ENCODE measurements at places on chromosomes 4 and X.

DNA sequence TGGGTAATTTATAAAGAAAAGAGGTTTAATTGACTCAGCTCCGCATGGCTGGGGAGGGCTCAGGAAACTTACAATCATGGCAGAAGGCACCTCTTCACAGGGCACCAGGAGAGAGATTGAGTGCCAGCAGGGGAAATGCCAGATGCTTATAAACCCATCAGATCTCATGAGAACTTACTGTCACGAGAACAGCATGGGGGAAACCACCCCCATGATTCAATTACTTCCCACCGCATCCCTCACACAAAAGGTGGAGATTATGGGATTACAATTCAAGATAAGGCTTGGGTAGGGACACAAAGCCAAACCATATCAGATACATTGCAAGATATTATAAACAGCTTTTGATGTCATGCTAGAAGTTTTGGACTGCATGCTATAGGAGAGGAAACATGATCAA, 204.3 kb downstream of the VEGFC start:
- no peak for DNase-seq

- DNase-seq = no peak
These were observed 45.7 kb upstream of the SLC10A7 start for GRCh38 chr4:146567396-146567795.

GRCh38 chr4:137427411-137427810, 104.9 kb downstream of the PCDH18 start:
- no peak for DNase-seq

- no peak for DNase-seq
These were observed 52.6 kb downstream of the RS1 start for GRCh38 chrX:18619288-18619687.

GRCh38 chr4:23441530-23442069, 448.2 kb downstream of the PPARGC1A start:
- no peak for DNase-seq

- no peak for DNase-seq
These were observed 10.8 kb downstream of the CTBP1 start for GRCh38 chr4:1237981-1238675.

DNA sequence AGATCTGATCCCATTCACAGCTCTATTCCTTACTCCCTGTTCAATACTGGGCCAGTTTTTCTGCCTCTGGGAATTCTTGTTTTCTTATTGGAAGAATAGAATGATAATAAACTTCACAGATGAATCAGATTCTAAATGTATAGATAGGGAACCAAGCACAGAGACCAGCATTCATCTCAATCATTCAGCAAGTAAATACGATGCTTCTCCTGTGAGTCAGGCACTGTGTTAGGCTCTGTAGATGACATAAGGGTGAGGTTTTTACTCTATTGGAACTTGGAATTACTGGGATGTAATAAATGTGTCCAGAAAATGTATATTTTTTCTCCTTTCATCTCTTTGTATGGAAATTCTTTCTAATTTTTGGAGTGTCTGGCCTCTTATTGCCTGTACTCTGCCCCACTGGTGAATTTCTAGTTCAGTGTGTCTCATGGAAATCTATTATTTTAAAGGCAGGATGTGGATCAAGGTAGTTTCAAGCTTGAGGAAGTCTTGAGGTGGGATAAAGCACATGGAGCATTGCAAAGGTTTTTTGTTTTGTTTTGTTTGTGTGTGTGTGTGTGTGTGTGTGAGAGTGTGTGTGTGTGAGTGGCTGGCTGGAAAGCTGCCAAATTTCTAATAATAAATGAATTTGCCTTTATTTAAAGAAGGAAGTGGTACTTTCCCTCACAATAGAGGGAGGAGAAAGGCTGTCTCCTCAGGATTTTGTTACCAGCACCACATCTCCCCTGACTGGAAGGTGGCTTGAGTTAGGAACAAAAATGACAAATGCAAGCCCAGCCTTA, 117.9 kb upstream of the HS3ST1 start:
- DNase-seq = no peak

GRCh38 chr4:155974996-155975395, 21.3 kb upstream of the CTSO start:
- DNase-seq = no peak

DNA sequence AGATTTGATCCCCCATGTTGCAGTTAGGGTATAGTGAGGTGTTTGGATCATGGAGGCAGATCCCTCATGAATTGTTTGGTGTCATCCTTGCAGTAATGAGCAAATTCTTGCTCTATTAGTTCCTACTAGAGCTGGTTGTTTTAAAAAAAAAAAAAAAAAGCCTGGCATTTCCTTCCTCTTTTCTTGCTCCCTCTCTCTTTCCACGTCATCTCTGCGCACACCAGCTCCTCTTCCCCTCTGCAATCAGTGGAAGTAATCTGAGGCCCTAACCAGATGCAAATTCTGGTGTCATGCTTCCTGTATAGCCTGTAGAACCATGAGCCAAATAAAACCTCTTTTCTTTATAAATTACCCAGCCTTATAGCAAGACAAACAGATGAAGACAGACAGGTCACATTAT, 24.5 kb downstream of the WDR17 start:
- DNase-seq = no peak

- no peak for DNase-seq
These were observed 10.4 kb downstream of the HAUS7 start for GRCh38 chrX:153459986-153460385.

DNA sequence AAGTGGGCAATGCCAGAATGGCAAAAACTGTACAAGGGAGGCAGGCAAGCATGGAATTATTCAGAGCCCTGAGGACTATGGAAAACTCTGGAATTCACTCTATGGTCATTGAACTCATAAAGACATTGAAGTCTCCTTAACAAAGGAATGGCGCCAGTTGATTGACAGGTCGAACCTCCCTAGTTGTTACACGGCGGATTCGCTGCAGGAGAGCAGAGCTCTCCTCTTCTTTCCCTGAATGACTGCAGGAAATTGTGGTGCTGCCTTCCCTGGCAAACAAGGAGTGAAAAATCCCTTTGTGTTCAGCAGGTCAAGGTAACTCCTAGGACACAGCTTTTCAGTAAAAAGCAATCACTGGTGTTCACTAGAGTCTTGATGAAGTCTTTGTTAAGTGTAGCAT, 732.8 kb upstream of the FRG1 start:
- DNase-seq = no peak

GRCh38 chr4:172683021-172683420, 485.6 kb upstream of the GALNT7 start:
- no peak for DNase-seq

- no peak for DNase-seq
These were observed 27.6 kb downstream of the ANKRD17 start for GRCh38 chr4:73230865-73231517.

- no peak for DNase-seq
These were observed 86.5 kb upstream of the EGFL6 start for GRCh38 chrX:13482746-13483541.

GRCh38 chr4:8101213-8102075, 57.2 kb downstream of the ABLIM2 start:
- no peak for DNase-seq

- DNase-seq = no peak
These were observed 827 bp upstream of the RTL3 start for GRCh38 chrX:78659955-78660354.

- DNase-seq = peak; percentile 63
These were observed 46.4 kb downstream of the ASMT start for GRCh38 chrX:1661048-1661921.

GRCh38 chr4:18021470-18021719, 160 bp downstream of the LCORL start:
- no peak for DNase-seq
